AG08396 (cell line): ENCODE measurements at places on chromosomes 16 and 17.

DNA sequence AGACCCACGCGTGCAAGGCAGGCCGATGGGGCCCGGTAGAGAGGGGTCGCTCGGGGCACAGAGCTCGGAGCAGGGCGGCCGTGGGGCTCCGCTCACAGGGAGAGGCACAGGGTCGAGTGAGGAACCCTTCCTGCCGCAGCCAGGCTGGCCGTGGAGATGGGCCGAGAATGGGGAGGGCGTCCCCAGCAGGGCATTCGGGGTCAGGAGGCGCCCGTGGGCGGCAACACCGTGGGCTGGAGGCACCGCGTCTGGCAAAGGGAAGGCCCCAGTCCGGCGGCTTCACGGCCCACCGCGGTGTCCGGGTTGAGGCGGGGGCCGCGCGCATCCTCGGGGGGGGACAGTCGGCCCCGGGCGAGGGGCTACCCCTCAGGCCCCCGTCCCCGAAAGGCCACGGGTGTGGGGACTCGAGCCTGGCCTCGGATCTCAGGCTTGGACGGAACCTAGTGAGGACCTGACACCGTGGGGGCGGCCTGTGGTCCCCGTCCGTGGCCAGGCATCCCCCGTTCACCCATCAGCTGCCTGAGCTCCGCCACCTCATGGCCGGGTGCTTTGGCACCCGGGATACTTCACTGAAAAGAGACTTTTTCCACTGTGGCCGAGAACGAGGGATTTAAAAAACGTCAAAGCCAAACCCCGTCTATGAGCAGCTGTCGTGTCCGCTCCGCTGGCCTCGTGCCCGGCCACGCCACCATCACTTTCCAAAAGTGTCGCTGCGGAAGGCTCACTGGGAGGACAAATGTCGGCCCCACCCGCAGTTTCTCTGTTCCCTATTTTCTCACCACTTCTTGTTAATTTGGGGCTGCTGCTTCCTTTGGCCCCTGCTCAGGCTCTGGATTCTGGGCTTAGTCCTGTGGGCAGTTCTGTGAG is 73.6 kb downstream of the METRNL start:
- DNase-seq: no peak

DNA sequence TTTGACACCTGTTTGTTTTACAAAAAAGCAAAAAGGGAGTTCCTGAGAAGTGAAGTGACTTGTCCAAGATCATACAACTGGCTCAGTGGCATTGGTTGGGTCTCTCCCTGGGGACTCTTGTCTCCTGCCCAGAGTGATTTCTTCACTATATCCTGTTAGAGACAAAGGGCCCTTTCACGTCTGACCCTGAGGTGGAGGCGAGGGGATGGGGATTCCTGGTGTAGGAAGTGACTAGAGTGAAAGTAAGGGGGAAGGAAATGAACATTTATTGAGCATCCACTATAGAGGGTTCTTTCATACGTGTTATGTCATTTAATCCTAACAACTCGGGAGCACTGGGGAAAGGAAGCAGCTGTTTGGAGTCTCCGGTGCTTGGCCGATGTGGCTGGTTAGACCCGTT is 9.0 kb downstream of the ITGB3 start:
- no peak for DNase-seq

- DNase-seq: no peak
Observed at GRCh38 chr16:9016824-9017223, 53.1 kb upstream of the USP7 start.

DNA sequence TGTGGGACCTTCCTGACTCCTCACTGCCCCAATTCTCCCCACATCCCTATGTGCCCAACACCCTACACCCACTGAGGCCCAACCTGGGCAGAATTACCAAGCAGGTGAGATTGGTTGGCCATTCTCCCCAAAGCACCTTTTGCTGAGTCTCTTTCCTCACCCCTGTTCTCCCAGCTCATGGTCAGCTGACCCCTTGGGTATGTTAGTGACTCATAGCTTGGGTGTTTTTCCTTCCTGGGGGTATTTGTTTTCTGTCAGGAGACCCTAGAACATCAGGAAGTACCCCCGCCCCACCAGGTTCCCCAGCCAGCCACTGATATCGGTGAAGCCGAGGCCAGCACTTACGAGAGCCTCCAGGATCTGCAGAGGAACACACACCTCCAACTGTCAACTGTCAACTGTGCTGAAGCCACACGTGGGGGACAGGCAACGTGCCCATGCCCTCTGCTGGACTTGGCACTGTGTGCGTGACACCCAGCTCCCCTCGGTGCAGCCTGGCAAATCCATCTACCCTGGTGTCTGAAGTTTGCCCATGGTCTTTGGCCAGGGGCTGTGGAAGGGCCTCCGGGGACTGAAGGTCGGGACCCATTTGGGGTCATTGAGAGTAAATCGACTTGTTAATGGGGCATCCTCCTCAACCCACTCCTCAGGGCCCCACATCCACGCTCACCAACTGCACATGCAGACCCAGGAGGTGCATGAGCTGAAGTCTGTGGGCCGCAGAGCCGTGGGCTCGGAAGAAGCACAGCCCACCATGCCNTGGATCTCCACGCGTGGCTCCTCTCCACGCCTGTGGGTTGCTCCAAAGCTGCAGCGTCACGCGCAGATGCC is 53.1 kb downstream of the METRNL start:
- no peak for DNase-seq

- no peak for DNase-seq
Observed at GRCh38 chr17:67481808-67482207, 104.7 kb downstream of the PITPNC1 start.

- no peak for DNase-seq
Observed at GRCh38 chr16:88983165-88983564, 6.2 kb upstream of the CBFA2T3 start.

- no peak for DNase-seq
Observed at GRCh38 chr17:50141745-50142110, 8.7 kb downstream of the PPP1R9B start.

DNA sequence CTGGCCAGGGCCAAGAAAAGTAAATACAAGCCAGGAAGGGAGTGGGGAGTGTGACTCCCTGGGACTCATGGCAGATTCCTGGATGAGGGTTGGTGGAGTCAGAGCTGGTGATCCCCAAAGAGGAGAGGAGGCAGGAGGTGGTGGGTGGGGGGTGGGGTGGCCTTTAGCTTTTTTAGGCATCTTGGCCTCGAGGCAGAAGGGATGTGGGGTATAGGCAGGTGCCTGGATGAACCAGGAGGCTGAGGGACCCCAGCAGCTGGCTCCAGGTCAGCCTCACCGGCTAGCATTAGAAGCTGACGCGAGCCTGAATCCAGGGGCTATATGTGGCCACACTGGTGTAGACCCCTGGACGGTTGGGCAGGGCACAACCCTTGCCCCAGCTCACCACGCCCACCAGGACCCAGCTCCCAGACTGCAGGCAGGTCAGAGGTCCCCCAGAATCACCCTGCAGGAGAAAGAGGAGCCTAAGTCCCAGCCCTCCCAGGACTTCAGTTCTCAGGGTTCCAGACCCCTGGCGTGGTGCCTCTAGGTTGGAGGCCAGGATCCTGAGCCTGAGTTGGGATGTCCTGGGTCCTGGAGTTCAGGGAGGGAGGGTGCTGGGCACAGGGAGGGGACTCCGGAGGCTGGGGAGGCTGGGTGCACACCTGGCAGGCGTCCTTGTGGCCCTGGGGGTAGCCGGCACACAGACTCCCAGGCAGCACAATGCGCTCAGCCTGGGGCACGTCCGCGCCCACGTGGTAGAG is 2.8 kb downstream of the PRSS33 start:
- DNase-seq: no peak

DNA sequence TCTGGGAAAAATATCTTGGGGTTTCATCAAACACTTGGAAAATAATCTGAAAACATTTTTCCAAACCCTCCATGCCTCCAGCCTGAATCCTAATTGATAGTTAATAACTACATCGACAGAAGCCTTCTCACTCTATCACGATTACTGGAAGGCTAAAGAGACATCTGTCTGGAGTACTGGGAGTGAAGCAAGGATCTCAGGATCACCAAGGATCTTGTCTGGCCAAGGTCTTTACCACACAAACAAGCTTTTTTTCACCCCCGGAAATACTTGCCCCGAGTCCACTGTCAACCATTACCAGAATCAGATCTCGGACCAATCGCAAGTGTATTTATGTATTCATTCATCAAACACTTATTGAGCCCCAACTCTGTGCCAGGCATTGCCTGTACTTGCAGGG is 28.3 kb upstream of the CRISPLD2 start:
- DNase-seq: no peak

- DNase-seq: no peak
Observed at GRCh38 chr17:8870406-8871040, 3.0 kb upstream of the PIK3R6 start.

DNA sequence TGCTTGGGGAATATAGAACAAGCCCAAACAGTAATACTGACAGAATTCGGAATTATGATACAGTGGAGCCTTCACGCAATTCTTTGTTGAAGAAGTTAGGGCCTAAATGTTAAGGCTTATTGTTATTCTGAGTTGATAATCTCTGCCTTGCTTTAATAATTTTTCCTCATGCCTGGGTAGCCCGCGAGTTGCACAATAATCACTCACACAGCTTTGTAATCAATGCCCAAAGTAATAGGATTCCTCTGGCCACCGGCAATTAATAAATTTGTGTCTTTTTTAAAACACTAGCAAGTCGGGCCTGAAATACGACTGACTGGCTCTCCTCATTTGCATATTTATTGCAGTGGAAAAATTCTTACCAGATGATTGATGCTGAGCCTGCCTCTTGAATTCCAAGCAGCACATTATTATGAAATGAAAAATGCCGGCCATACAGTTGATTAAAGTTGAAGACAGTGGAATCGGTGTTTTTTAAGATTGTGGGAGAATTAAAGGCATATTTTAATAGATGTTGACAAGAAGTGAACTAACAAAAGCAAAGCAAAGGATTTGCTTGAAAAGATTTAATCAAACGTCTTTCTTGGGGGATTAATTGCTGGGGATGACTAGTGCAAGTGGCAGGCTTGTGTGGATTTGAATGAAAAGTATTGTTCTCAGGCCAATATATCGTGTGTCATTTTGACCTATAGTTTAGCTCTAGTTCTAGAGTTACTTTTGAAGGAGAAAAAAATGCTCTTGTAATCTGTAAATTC is 30.2 kb downstream of the AATF start:
- no peak for DNase-seq

GRCh38 chr16:11972128-11972527 is 4.4 kb upstream of the SNX29 start:
- no peak for DNase-seq

DNA sequence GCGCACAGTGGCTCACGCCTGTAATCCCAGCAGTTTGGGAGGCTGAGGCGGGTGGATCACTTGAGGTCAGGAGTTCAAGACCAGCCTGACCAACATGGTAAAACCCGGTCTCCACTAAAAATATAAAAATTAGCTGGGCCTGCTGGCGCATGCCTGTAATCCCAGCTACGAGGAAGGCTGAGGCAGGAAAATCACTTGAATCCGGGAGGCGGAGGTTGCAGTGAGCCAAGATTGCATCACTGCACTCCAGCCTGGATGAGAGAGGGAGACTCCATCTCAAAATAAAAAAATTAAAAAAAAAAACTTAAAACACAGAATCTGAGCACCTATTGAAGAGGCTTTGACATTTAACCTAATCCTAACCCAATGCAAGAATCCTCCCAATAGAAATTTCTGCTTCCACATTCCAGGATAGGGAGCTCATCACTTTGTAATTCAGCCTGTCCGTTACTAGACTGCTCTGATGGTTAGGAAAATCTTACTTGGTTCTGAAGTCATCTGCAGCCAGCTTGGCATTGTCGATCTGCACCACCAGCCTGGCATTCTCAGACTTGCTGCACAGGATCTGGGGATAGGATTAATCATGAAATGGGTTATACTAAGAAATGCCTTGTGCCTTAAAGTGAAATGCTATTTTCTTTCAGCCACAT is 2.1 kb downstream of the KRT33B start:
- peak; percentile 82 for DNase-seq
